ENCODE measurements at places on chromosomes 2 and 18. TPM values are rescaled to one million over a fixed set of nuclear protein-coding genes. Genes with fewer than 3 reads are reported as not detected.

GRCh38 chr18:75477900-75478299 is 50.4 kb upstream of the SMIM21 start:
- H3K36me3 ChIP-seq: no peaks in the 10 kb centered on the region
- H3K27ac ChIP-seq: no peak overlapping the region
- no peak overlapping the region for H3K4me3 ChIP-seq
- no peaks in the 10 kb centered on the region for H3K4me1 ChIP-seq

Gene VIT
- total RNA-seq: not detected

DNA sequence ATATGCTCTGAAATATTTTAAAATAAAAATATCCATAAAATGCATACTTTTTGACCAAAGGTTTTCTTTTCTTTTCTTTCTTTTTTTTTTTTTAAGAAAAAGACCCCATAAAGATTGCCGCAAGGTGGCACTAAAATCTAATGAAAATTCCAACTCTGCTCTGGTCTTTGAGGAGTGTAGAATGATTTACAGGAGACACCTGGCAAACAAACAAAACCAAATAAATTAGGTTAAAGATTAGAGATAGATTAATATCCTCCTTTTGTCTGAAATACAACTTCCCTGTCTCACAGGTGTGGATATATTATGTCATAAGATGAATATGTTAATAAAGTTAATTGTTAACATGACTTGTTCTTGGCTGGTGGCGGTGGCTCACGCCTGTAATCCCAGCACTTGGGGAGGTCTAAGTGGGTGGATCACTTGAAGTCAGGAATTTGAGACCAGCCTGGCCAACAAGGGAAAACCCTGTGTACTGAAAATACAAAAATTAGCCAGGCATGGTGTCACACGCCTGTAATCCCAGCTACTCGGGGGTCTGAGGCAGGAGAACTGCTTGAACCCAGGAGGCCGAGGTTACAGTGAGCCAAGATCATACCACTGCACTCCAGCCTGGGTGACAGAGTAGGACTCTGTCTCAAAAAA is 3.5 kb upstream of the RHOB start:
- H3K36me3 ChIP-seq: peaks cover 4% of the 10 kb centered on the region
- no peak overlapping the region for H3K4me3 ChIP-seq
- H3K4me1 ChIP-seq: peaks cover 9% of the 10 kb centered on the region
- H3K27ac ChIP-seq: no peak overlapping the region
- H3K27me3 ChIP-seq: peaks cover 6% of the 10 kb centered on the region
- DNase-seq: no peak

Gene TMEFF2
- total RNA-seq: not detected

DNA sequence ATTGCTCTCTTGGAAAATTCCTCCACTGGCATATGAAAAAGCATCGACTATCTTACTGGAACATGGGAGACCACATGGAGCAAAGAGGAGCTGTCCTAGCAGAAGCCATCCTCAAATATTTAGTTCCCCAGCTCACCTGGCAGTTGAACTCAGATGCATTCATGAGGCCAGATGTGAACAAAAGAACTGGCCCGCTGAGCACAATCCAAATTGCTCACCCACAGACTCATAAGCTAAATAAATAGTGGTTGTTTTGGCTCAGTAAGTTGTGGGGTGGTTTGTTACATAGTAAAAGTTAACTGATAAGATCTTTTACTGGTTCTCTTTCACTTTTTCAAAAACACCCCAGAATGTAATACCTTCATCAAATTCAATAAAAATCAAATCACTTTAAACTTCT is 108.6 kb upstream of the CWC22 start:
- H3K27ac ChIP-seq: no peak overlapping the region
- DNase-seq: no peak
- H3K4me1 ChIP-seq: no peaks in the 10 kb centered on the region
- peaks cover 2% of the 10 kb centered on the region for H3K27me3 ChIP-seq
- no peak overlapping the region for H3K4me3 ChIP-seq

Gene NPHP1
- 1.6 TPM for total RNA-seq

DNA sequence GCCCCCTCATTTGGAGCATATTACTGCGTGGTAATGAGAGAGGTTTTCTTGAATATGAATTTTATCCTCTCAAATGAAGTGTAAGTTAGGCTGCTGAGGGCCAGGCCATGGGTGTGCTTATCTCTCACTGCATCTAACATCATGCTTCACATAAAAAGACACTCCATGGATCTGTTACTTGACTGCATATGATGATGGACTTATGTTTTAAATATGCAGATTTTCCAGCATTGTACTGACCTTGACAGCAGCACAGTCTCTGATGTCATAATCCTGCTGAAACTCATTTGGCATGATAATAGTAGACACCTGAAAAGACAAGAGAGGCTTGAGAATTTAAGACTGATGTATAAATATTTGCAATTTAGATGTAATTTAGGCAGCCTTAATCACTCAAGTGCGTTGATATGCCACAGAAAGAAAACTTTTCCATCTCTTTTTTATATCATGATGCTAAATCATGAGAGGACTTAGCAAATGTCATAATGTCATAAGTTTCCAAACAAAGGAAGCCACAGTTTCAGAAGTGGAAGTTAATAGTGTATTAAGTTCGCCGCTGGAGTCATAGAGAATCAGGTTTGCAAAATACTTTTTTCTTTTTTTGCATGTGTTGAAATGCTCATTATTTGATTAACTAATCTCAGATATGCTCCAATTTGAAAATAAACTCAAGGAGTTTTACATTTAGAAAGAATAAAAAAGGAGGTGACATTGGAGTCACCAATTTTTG is 62.7 kb upstream of the CD302 start:
- H3K27ac ChIP-seq: no peak overlapping the region
- H3K4me1 ChIP-seq: peaks cover 1% of the 10 kb centered on the region
- no peak overlapping the region for H3K4me3 ChIP-seq
- DNase-seq: no peak
